ENCODE measurements at places on chromosomes 4 and X. TPM values are rescaled to one million over a fixed set of nuclear protein-coding genes. Genes with fewer than 3 reads are reported as not detected.

Gene FGF16
- total RNA-seq: not detected

Gene SPATA4
- total RNA-seq: 0.20 TPM

Gene BRS3
- total RNA-seq: not detected

Gene FDCSP
- 0.75 TPM for total RNA-seq

Gene HAND2
- 34.3 TPM for total RNA-seq
